ENCODE measurements at places on chromosomes 11 and 22.

GRCh38 chr11:46736615-46737014 is 17.6 kb downstream of the F2 start:
- DNase-seq, result no peak

DNA sequence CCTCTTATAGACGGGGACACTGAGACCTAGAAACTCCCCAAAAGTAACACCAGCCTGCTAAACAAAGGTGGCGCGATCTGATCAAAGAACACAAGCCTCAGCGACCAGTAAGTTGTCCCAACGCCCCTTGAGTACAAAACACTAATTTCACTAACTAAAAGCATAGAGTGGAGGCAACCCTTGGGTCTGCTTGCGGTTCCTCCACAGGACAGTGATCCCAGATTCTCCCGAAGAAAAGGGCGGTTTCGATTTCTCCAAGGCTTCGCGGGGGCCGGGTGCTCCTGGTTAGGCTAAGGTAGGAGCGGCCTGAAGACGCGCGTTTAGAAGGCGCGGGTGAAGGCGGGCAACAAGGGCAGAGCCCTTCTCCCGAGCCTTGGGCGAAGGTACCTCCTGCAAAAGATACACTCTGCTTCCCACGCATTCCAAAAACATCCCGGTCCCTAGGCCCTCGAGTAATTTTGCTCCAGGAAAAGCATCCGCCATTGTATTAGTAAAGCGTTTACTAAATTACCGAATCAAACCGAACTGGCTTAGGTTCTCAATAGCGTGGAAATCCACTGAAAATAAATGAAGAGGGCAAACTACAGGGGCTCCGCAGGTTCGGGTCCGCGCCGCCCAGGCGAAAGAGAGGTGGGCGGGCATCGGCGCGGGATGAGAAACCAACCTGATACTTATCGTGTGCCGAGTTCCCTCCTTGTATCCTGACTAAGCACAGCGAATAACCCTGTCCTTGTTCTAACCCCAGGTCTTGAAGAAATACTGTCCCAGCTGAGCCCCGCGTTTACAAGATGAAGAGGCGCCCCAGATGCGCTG is 2.0 kb downstream of the WT1 start:
- DNase-seq, result no peak

DNA sequence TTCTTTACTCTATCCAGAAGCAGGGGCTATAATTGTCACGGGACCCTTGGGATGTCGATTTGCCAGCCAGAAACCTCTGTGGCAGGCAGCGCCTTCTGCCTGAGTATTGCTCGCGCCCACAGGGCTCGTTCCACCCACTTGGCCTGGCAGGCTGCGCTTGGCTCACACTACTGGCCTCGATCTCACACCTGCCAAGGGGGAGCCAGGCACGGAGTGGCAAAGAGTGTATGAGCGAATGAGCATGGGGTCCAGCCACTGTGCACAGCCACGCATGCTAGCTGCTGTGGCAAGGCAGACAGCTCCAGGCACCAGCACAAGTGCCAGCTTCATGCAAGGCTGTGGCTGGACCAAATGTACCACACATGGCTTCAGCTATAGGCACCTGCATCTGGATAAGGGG is 599.8 kb downstream of the DLG2 start:
- DNase-seq, result no peak

GRCh38 chr11:63951779-63952536 is 13.2 kb downstream of the NAA40 start:
- no peak for DNase-seq

GRCh38 chr11:126611438-126611837 is 256.0 kb downstream of the ST3GAL4 start:
- DNase-seq, result no peak

DNA sequence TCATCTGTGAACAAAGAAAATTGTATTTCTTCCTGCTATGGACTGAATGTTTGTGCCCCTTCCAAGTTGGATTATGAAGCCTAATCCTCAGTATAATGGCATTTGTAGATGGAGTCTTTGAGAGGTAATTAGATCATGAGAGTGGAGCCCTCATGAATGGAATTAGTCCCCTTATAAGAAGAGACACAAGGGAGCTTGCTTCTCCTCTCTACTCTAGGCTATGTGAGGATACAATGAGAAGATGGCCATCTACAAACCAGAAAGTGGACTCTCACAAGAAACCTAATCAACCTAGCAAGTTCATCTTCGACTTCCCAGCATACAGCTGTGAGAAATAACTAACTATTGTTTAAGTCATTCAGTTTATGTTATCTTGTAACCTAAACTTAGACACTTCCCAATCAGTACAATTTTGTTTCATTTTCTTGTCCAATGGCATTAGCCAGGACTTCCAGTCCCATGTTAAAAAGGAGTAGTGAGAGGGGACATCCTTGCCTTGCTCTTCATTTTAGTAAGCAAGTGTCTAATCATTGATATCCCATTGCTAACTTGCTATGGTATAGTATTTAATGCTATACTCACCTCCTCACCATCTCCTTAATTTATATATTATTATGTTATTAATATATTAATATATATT is 45.7 kb downstream of the PDGFD start:
- DNase-seq, result no peak

- no peak for DNase-seq
Observed at GRCh38 chr11:7671347-7672215, 1.7 kb downstream of the CYB5R2 start.
